Stimulated activated CD8-positive, alpha-beta memory T cell treated with anti-CD3 and anti-CD28 coated beads, Interleukin-2, amount 100 ng/mL, for 1 hour (primary cell): ENCODE measurements at places on chromosomes 4 and X.

GRCh38 chr4:156558373-156559025 lies 413.1 kb downstream of the PDGFC start:
- no peak for DNase-seq

- DNase-seq, result no peak
Observed at GRCh38 chrX:54280466-54280865, 77.4 kb downstream of the WNK3 start.

DNA sequence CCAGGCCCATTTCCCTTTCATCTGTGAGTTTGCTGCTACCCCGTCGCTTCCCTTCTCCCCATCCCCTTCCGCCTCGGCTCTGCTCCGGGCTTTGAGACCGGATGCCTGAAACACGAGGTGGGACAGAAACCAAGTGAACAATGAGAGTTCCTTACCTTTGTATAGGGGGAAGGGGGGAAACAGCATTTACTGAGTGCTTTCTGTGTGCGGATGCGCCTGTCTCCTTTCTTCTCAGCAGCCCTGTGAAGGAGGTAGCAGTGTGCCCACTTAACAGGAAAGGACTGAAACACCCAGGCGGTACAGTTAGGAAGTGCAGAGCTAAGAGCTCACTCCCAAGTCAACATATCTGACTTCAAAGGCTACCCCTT lies 43.2 kb upstream of the TMSB15B start:
- no peak for DNase-seq

- DNase-seq, result no peak
Observed at GRCh38 chr4:21879187-21879586, 69.4 kb downstream of the KCNIP4 start.

GRCh38 chr4:3725936-3726870 lies 40.0 kb upstream of the ADRA2C start:
- no peak for DNase-seq

DNA sequence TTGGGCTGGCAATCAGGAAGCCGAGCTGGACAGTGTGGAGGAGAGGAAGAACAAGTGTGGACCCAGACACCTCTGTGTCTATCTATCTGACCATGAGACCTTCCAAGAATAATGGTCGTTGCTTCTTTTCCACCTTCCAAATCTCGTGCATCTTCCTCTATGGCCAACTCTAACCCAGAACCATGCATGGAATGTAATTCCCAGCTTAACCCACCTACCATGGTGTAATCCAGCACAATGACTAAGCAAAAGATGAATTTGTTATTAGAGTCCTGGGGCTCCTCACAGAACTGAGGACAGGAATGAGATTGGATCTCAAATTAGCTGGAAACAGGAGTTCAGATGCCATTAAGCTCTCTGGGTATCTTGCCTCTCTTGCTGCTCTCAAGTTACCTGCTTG lies 17.4 kb upstream of the TMEM184C start:
- no peak for DNase-seq

DNA sequence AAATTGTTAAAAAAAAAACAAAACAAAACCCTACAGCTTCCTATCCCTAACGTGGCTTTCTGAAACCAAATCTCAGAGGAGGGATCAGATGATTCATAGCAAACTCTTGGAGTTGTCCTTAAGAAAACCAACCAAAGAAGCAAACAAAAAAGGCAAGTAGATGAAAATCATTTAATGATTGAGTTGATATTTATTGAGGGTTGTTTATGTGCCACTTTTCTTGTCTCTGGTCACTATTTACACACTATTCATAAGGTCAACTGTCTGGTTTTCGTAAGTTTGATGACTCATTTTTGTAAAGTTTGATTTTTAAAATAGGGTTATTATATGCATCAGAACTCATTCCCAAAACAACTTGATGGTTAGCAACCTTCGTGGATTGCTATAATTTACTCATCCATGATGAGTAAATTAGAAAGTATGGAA lies 133.4 kb downstream of the UNC5C start:
- no peak for DNase-seq

- no peak for DNase-seq
Observed at GRCh38 chrX:10611441-10612090, 8.8 kb downstream of the MID1 start.

DNA sequence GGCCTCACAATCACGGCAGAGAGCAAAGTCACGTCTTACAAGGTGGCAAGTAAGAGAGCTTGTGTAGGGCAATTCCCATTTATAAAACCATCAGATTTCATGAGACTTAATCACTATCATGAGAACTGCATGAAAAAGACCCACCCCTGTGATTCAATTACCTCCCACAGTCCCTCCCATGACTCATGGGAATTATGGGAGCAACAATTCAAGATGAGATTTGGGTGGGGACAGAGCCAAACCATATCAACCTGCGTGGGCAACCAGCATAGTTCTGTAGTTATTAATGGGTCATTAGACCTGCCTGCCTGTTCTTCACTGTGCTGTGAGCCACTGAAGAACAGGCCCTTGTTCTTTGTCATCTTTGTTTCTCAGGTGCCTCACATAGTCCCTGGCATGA lies 593.7 kb upstream of the BOD1L1 start:
- no peak for DNase-seq

GRCh38 chrX:78103001-78103622 lies 936 bp upstream of the PGK1 start:
- no peak for DNase-seq

- no peak for DNase-seq
Observed at GRCh38 chrX:105822138-105823091, at the start of gene NRK. TSS of gene NRK (plus strand) at chrX:105822539. CDS start at chrX:105822846, 307 bp downstream.

DNA sequence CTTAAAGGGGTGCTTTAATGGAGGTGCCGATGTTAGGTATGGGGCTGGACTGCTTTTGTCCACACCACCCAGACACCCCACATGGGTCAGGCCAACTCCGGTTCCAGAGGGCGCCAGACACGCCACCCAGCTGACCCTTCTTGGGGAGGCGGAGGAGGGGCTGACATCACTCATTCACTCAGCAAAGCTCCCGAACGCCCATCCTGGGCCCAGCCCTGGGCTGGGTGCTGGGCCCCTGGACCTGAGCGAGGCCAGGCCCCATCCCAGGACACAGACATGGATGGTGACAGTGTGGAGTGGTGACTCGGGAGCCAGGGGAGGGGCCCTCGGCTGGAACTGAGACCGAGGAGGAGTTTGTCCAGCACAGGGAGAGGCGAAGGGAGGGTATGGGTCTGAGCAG lies 28.1 kb downstream of the MAN2B2 start:
- no peak for DNase-seq

- no peak for DNase-seq
Observed at GRCh38 chr4:8690216-8691150, 97.9 kb downstream of the CPZ start.

GRCh38 chr4:54913751-54914526 lies 211.5 kb downstream of the KDR start:
- no peak for DNase-seq

GRCh38 chrX:70755850-70756249 lies 152.7 kb downstream of the TEX11 start:
- DNase-seq, result peak; percentile 1

GRCh38 chrX:17732138-17732783 lies 5.0 kb upstream of the SCML1 start:
- no peak for DNase-seq

GRCh38 chrX:129737916-129738315 lies 863 bp upstream of the XPNPEP2 start:
- DNase-seq, result no peak
